ENCODE measurements at places on chromosomes 3 and 15.

DNA sequence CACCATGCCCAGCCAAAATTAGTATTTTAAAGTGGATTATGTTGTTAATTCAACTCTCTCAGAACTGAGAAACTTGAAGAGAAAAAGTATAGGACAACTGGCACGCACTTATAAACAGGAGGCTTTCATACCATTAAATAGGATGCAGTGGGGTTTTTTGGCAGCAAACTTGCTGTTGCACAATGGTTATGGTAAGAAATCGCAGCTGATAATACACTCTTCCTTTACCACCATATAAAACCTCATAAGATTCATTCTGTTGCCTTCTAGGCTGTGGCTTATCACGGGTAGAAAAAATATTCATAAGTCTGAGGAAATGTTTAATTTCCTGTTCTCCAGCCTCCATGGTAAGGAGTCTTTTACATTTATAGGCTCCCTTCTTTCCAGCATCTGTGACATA, 95.3 kb downstream of the TMCO5A start:
- no peak overlapping the region for H3K4me3 ChIP-seq
- peaks cover 8% of the 10 kb centered on the region for H3K36me3 ChIP-seq
- H3K27me3 ChIP-seq = peaks cover 3% of the 10 kb centered on the region
- no peak for DNase-seq
- peaks cover 22% of the 10 kb centered on the region for H3K4me1 ChIP-seq

GRCh38 chr3:128316481-128316891, 150.2 kb downstream of the DNAJB8 start:
- no peak overlapping the region for H3K27ac ChIP-seq
- H3K4me1 ChIP-seq = no peaks in the 10 kb centered on the region
- no peaks in the 10 kb centered on the region for H3K36me3 ChIP-seq
- no peak overlapping the region for H3K4me3 ChIP-seq

DNA sequence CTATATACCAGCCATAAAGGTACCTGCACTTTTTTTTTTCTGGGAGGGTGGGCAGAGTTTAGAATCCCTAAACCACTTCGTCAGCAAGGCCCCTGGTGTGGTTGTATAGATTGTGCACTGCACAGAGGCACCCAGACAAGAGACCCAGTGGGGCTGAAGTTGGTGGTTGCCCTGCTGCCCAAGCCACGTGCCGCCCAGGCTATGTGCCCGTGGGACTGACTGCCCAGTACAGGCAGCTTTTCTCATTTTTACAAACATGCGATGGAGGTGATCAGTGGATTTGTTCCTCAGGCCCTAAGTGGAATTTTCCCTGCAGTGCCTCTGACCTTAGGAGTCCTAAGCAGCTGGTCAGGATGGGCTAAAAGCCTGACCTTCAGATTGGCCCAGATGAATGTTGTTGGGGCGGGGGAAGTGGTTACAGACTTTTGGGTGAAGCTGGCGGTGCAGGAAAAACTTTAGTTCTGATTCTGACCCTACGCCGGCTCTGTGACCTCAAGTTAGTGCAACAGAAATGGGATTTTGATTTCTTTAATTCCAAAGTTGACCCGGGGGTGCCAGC, 34.9 kb upstream of the LIMD1 start:
- no peak for DNase-seq
- no peak overlapping the region for H3K4me3 ChIP-seq
- peaks cover 4% of the 10 kb centered on the region for H3K36me3 ChIP-seq
- no peak overlapping the region for H3K27ac ChIP-seq

GRCh38 chr15:85620690-85621049, 174.1 kb downstream of the KLHL25 start:
- H3K27ac ChIP-seq = no peak overlapping the region
- DNase-seq = peak; percentile 64
- no peaks in the 10 kb centered on the region for H3K27me3 ChIP-seq
- 0 out of 2 replicates have a peak, but pooled peaks cover 3% of the 10 kb centered on the region for H3K36me3 ChIP-seq
- no peak overlapping the region for H3K4me3 ChIP-seq

- peak overlapping the region; percentile 19 for H3K27ac ChIP-seq
- peaks cover 54% of the 10 kb centered on the region for H3K4me1 ChIP-seq
- H3K27me3 ChIP-seq = no peaks in the 10 kb centered on the region
- no peak overlapping the region for H3K4me3 ChIP-seq
Measured at GRCh38 chr3:188165596-188165995, 11.6 kb downstream of the LPP start.

DNA sequence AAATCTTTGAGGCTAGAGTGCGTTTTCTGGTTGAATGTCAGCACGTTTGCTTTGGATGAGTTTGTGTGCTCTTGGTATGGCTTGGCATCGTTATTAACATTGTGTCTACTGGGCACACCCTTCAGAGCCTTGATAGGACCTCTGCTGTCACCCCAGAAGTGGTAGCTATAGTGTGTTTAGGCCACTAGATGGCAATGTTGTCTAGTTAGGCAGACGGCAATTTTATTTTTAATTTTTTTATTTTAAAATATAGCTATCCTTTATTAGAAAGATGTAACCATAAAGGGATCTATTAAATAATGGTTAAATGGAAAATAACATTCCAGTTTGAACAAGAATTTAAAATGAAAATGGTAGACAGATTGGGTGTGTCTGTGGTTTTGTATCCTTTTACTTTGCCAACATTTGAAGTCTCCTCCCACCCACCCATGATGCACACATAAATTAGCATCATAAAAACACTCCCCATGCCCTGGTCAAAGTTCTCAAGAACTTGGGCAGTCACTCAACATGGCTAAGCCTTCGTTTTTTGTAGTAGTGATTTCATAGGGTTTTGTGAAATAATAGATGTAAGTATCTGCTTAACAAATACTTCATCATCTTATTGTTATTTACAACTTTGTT, 200.7 kb downstream of the KCNH8 start:
- no peaks in the 10 kb centered on the region for H3K4me1 ChIP-seq
- no peak overlapping the region for H3K4me3 ChIP-seq
- no peaks in the 10 kb centered on the region for H3K36me3 ChIP-seq
- no peak for DNase-seq

GRCh38 chr3:170054204-170054603, 16.4 kb downstream of the GPR160 start:
- H3K4me3 ChIP-seq = no peak overlapping the region
- H3K27ac ChIP-seq = no peak overlapping the region
- DNase-seq = no peak
- no peaks in the 10 kb centered on the region for H3K36me3 ChIP-seq

- 0 out of 2 replicates have a peak, but pooled peaks cover 5% of the 10 kb centered on the region for H3K36me3 ChIP-seq
- peaks cover 11% of the 10 kb centered on the region for H3K27me3 ChIP-seq
- H3K27ac ChIP-seq = peak overlapping the region; percentile 83
- peaks cover 46% of the 10 kb centered on the region for H3K4me1 ChIP-seq
Measured at GRCh38 chr3:39154280-39155021, 1.1 kb upstream of the CSRNP1 start.

DNA sequence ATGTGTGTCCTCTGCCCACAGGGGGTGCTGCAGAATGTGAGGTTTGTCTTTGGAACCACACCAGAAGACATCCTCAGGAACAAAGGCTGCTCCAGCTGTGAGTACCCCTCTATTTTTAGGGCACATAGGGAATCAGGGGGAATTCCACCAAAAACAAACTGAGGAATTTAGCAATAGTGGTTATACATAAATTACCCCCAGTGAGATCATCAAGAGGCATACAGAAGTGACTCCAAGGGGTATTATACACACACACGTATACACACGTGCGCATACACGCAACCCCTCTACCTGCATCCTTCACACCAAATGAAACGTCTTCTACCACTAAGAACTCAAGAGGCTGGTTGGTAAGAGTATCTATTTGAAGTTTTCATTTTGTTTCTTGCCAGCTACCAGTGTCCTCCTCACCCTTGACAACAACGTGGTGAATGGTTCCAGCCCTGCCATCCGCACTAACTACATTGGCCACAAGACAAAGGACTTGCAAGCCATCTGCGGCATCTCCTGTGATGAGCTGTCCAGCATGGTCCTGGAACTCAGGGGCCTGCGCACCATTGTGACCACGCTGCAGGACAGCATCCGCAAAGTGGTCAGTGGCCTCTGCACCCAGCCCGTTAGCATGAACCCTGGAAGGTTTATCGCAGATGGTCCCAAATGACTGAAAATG, 2.9 kb downstream of the THBS1 start:
- peak overlapping the region; percentile 86 for H3K27ac ChIP-seq
- H3K4me1 ChIP-seq = peaks cover 57% of the 10 kb centered on the region
- DNase-seq = peak; percentile 95
- peaks cover 77% of the 10 kb centered on the region for H3K36me3 ChIP-seq
- peak overlapping the region; percentile 90 for H3K4me3 ChIP-seq

GRCh38 chr15:65561934-65562333, 31.7 kb downstream of the HACD3 start:
- H3K4me3 ChIP-seq = no peak overlapping the region
- no peak for DNase-seq
- no peak overlapping the region for H3K27ac ChIP-seq
- H3K36me3 ChIP-seq = peaks cover 39% of the 10 kb centered on the region
- peaks cover 19% of the 10 kb centered on the region for H3K4me1 ChIP-seq

GRCh38 chr3:184368586-184369183, 7.2 kb downstream of the POLR2H start:
- no peaks in the 10 kb centered on the region for H3K27me3 ChIP-seq
- peaks cover 64% of the 10 kb centered on the region for H3K4me1 ChIP-seq
- H3K4me3 ChIP-seq = peak overlapping the region; percentile 46
- H3K27ac ChIP-seq = peak overlapping the region; percentile 85
- peak; percentile 83 for DNase-seq
- peaks cover 39% of the 10 kb centered on the region for H3K36me3 ChIP-seq

DNA sequence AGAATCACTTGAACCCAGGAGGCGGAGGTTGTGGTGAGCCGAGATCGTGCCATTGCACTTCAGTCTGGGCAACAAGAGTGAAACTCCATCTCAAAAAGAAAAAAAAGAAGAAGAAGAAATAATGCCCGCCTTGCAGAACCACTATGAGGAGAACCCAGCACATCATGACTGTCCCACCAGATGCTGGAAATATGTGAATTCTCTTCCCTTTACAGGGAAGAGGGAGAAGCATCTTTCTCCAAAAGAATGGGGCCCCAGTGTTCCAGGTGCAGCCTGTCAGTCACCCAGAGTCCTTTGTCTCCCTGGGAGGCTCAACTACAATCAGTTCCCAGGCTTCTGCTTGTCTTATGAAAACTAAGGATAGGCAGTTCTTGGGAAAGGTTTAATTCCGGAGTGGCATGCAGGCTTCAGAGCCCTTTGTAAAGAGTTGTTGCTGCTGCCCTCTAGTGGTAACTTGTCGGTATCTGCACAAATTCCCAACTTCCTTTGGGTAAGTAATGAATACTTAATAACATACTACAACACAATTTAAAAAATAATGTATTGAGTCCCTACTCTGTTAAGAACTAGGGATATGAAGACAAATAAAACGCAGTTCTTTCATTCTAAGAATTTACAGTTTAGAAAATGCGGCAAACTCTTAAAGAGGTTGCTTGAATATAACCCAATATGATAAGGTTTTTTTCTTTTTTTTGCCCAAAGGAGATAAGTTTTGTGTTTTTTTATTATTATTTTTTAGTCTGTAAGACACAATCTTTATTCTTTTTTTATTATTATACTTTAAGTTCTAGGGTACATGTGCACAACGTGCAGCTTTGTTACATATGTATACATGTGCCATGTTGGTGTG, 18.6 kb upstream of the TICRR start:
- H3K4me3 ChIP-seq = no peak overlapping the region
- no peaks in the 10 kb centered on the region for H3K36me3 ChIP-seq
- no peaks in the 10 kb centered on the region for H3K4me1 ChIP-seq
- peak; percentile 65 for DNase-seq
- H3K27me3 ChIP-seq = peaks cover 41% of the 10 kb centered on the region
- H3K27ac ChIP-seq = no peak overlapping the region

- peaks cover 17% of the 10 kb centered on the region for H3K27me3 ChIP-seq
- no peak overlapping the region for H3K27ac ChIP-seq
- no peaks in the 10 kb centered on the region for H3K36me3 ChIP-seq
- no peaks in the 10 kb centered on the region for H3K4me1 ChIP-seq
- H3K4me3 ChIP-seq = no peak overlapping the region
Measured at GRCh38 chr15:33182926-33183325, 11.6 kb downstream of the FMN1 start.

- H3K27me3 ChIP-seq = no peaks in the 10 kb centered on the region
- no peak overlapping the region for H3K4me3 ChIP-seq
- H3K36me3 ChIP-seq = no peaks in the 10 kb centered on the region
- DNase-seq = no peak
- no peak overlapping the region for H3K27ac ChIP-seq
Measured at GRCh38 chr15:89900849-89901248, 7.1 kb upstream of the AP3S2 start.

DNA sequence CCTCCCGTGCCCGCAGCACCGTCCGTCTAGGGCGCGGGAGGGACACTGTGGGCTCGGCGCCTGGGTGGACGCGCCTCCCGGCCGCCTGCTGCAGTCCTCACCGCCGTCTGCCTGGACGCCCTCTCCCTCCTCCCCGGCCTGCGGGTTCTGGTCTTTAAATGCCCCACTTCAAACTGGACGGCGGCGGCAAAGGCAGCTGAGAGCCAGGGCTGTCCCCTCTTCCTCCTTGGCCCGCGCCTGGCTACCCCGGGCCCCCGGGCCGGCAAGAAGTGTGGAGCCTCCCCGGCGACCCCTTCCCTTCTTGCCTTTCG, 426 bp downstream of the CBLB start:
- H3K27me3 ChIP-seq = no peaks in the 10 kb centered on the region
- H3K4me1 ChIP-seq = peaks cover 47% of the 10 kb centered on the region
- H3K36me3 ChIP-seq = peaks cover 14% of the 10 kb centered on the region
- peak overlapping the region; percentile 95 for H3K4me3 ChIP-seq
- peak; percentile 44 for DNase-seq

- DNase-seq = no peak
- peaks cover 10% of the 10 kb centered on the region for H3K36me3 ChIP-seq
Measured at GRCh38 chr15:85462029-85462428, 81.6 kb downstream of the AKAP13 start.

DNA sequence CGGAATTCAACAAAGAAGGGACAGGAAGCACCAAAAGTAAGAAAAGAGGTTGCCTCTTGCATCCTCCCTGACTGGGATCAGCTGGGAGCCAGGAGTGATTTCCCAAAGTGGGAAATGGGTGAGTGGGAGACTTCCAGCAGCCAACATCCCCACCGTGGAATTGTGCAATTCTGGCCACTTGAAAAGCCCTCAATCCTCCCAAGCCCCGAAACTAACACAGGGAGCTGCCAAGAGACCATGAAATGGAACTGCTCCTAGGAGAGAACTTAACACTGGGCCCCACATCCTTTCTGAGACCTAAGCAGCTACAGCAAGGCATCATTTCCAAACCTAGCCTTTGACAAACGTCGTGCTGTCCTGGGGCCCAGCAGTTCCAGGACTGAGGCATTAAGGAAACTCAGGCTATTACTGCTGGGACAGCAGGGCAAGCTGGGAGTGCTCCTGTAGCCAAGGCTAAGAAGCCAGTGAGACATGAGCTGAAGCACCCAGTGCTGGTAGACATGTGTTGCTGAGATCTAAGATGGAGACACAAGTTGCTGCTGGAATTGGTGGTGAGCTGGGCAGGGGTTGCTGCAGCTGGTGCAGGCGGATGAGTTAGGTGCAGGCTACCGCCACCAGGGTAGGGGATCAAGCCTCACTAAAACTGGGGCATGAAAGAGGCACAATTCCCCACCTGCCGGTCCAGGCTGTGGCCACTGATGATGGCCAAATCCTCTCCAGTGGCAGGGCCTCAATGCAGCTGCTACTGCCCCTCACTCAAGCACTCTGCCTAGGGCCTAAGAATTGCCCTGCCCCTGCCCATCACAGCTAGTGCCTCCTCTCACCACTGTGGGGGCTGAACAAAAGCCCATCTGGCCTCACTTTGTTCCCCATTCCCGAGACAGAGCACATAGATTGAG, 43.9 kb downstream of the ALDH1A2 start:
- peaks cover 9% of the 10 kb centered on the region for H3K4me1 ChIP-seq
- no peak for DNase-seq
- H3K36me3 ChIP-seq = peaks cover 11% of the 10 kb centered on the region
- no peaks in the 10 kb centered on the region for H3K27me3 ChIP-seq
- H3K27ac ChIP-seq = no peak overlapping the region

- no peak overlapping the region for H3K4me3 ChIP-seq
- DNase-seq = no peak
- H3K27me3 ChIP-seq = no peaks in the 10 kb centered on the region
- H3K4me1 ChIP-seq = peaks cover 11% of the 10 kb centered on the region
- H3K36me3 ChIP-seq = peaks cover 4% of the 10 kb centered on the region
- H3K27ac ChIP-seq = no peak overlapping the region
Measured at GRCh38 chr3:23437484-23438145, 234.5 kb downstream of the UBE2E2 start.

Measured in HFFc6 (cell line).